ENCODE measurements at places on chromosomes 6 and 20.

DNA sequence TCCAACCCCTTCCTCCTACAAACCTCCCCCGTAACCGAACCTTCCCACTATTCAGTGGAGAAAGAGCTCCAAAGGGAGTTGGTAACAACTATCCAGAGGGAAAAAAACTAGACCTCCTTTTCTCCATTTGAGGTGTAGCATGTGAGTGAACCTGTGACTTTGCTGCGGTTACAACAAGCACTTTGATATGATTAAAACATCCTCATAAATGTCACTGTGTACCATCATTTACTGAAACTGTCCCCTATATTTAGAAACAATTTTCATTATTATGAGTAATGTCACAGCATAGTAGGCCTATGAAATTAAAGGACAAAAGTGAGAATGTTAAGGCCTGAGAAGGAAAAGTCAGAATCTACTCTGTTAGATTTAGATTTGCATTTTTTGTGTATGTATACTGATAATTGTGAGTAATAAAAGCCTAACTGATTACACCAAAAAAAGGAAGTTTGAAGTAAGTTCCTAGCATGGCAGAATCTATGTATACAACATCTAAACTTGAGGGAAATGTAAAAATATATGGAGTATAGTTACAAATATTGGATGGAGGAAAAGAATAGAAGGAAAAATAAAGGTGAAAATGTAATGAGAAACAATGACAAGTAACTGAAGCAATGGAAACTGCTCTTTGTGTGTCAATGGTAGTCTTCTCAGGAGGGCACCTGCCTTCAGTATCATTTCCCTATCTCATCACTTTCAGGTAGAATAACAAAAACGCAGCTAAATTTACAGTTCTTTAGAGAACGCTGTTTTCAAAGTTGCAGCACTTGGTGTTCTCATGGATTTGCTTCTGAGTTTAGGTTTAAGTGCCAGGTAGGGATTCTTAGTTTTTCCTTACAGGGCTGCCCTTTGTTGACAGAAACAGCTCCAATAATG is 145.9 kb downstream of the IMPG1 start:
- no peak for DNase-seq

- DNase-seq, result no peak
These were observed 109.2 kb downstream of the ARID1B start for GRCh38 chr6:156886409-156886808.

- peak; percentile 83 for DNase-seq
These were observed 242.2 kb downstream of the NRN1 start for GRCh38 chr6:5764401-5764955.

- DNase-seq, result no peak
These were observed 19.6 kb downstream of the LEMD2 start for GRCh38 chr6:33769248-33769821.

GRCh38 chr20:24649787-24650490 is 180.5 kb downstream of the SYNDIG1 start:
- peak; percentile 4 for DNase-seq

- DNase-seq, result no peak
These were observed 98.7 kb downstream of the SLC16A10 start for GRCh38 chr6:111185954-111186353.

- no peak for DNase-seq
These were observed 50.4 kb downstream of the CPXM1 start for GRCh38 chr20:2749951-2750490.

GRCh38 chr6:33586108-33586640 is 6.1 kb upstream of the BAK1 start:
- DNase-seq, result no peak

DNA sequence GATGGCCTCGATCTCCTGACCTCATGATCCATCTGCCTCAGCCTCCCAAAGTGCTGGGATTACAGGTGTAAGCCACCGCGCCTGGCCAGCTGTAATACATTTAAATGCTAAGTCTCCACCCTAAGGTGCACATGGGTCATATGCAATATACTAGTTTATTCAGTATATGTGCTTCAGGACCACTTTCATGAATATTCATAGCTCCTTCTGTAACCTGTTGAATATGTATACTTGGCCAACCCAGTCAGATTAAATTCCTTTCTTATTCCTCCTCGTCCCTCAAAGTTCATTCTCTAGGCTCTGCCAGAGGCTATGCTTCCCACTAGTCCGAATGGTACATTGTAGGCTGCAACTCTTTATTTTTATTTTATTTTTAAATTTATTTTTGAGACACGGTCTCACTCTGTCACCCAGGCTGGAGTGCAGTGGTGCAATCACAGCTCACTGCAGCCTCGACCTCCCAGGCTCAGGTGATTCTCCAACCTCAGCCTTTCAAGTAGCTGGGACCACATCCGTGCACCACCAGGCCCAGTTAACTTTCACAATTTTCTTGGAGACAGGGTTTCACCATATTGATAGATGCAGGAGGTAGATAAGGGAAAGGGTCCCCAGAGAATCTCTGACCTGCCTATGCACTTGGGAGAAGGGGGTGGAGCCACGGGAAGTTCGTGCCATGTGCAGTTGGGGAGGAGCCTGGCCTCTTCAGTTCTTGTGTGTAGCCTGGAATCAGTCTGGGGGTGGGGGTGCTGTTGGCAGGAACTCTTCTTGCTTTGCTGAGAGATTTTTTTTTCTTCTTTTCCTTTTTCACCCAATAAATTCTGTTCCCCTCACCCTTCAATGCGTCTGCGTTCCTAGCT is 41.3 kb upstream of the DDR1 start:
- no peak for DNase-seq

DNA sequence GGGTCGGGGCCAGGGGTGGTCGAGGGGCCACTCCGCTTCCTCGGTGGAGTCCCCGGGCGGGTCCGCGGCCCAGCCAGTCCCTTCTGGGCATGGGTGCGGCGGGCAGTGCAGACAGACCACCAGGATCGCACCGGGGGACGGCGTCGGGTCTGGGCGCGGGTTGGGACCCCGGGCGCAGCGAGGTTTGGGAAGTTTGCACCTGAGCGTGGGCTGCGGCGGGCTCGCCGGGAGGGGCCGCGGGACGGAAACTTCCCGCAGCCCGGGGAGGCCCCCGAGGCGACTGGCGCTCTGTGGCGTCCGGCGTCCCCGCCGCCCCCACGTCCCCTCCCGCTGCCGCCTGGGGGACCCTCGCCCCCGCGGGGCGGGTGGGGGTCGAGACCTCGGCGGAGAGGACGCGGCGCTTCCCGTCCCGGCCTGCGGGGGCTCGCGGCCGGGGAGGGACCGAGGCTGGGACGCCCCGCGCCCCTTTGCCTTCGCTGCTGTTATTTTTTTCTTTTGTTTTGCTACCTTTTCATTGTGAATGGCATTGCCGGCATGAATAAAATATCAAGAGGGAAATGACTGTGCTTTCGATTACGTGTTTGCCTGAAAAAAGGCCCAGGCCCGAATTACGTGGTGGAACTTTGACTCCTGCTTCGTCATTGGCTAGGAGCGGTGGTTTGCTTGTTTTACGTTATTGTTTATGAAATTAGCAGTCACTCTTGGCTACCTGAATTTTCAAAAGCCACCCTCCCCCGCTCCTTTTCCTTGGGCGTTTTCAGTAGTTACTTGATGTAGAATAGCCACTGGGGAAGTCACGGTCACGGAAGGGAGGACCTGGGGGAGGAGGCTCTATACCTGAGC is 703 bp downstream of the SNX9 start:
- peak; percentile 72 for DNase-seq

DNA sequence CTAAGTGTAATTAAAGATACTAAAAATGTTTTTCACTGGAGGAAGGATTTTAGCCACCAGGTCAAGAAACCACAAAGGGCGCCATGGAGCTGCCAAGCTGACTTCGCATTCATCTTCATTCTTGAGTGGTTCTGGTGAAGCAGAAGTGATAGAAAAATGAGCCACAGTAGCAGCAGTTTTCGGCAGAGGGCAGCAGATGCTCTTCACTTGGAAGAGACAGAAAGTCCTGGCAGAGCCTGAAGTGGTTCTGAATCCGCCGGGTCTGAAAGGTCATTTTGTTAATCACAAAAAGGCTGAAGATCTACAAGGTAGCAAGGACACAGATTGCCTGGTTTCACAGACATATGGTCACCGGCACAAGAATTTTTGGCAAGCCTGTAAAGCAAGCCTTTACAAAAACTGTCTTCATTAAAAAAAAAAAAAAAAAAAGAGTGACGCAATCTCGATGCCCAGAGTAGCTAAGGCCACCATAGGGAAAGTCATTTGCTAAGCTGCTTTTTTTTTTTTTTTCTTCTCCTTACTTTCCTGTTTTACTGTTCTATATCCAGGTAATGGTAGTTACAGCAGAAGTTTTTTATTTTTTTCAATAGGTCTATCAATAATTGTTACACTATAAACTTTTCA is 345.1 kb upstream of the AGPAT4 start:
- peak; percentile 35 for DNase-seq

- no peak for DNase-seq
These were observed 19.0 kb upstream of the ASXL1 start for GRCh38 chr20:32339116-32339515.

GRCh38 chr6:13472976-13473767 is 14.2 kb downstream of the GFOD1 start:
- no peak for DNase-seq

- DNase-seq, result no peak
These were observed 2.5 kb downstream of the ADRM1 start for GRCh38 chr20:62305149-62305764.

- DNase-seq, result no peak
These were observed 688.6 kb upstream of the CITED2 start for GRCh38 chr6:140063021-140063399.

GRCh38 chr6:155412335-155412734 is 43.3 kb downstream of the NOX3 start:
- DNase-seq, result no peak

DNA sequence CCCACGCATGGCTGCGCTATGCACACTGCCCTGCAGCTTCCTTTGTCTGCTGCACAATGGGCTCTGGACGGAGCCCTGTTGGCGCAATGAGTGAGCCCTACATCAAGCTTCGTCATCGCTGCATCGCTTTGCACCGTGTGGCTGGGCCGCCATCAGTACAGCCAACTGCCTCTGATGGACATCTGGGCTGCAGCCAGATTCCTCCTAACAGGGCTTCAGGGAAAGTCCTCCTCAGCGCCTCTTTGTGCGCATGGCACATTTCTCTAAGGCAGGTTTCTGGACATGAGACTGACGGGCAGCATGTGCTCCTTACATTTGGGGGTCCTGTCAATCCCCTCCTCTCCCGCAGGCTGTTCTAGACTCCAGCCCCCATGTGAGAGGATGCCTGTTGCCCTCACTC is 29.7 kb upstream of the ANGPT4 start:
- no peak for DNase-seq

DNA sequence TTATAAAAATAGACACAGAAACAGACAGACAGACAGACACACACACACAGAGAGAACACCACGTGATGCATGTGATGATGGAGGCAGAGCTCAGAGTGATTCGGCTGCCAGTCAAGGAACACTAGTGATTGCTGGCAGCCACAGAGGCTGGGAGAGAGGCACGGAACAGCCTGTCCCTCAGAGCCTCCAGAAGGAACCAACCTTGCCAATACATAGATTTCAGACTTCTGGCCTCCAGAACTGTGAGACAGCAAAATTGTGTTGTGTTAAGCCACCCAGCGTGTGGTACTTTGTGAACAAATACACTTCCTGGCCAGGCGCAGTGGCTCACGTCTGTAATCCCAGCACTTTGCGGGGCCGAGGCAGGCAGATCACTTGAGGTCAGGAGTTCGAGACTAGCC is 9.5 kb upstream of the PARD6B start:
- no peak for DNase-seq

- no peak for DNase-seq
These were observed 1.7 kb upstream of the CST4 start for GRCh38 chr20:23690581-23690980.

GRCh38 chr20:18436847-18437246 is 30.0 kb downstream of the DZANK1 start:
- no peak for DNase-seq
